ENCODE measurements at places on chromosomes 4 and X. TPM values are rescaled to one million over a fixed set of nuclear protein-coding genes. Genes with fewer than 3 reads are reported as not detected.

DNA sequence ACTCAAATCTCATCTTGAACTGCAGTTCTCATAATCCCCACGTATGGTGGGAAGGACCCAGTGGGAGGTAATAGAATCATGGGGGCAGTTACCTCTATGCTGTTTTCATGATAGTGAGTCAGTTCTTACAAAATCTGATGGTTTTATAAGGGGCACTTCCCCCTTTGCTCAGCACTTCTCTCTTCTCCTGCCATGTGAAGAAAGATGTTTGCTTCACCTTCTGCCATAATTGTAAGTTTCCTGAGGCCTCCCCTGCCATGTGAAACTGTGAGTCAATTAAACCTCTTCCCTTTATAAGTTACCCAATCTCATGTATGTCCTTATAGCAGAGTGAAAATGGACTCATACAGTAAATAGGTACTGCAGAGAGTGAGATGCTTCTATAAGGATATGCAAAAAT lies 1050.6 kb upstream of the GRIA3 start:
- no peak for DNase-seq

COQ2 gene
- 13.6 TPM for total RNA-seq

DNA sequence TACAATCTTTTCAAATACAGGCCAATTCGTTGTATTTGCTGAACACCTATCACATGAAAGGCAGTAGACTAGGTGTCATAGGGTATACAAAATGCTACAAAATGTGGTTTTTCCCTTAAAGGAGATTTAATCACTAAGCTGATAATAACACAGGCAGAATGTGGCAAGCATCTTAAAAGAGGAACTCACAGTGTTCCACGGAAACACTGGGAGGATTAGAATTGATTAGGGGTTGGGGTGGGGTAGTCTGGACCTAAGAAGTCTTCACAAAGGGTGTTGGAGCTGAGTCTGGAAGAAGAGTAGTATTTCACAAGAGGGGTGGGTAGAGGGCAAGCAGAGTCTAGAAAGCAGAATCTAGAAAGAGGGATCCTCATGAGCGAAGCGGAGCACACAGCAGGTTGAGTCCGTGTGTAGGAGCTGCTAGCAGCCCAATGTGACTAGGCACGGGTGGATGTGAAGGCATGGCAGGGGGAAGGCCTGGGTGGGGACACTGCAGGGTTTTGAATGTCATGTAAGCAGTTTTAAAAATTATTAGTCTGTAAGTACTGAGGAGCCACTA lies 123.6 kb downstream of the MGST2 start:
- no peak for DNase-seq

SMIM10L2A gene
- total RNA-seq = 0.17 TPM

- peak; percentile 47 for DNase-seq
These were observed 69.8 kb downstream of the DTHD1 start for GRCh38 chr4:36351082-36351666.

Data from liver (tissue), 10 donors.